CD4-positive, alpha-beta T cell treated with Interleukin-10 for 1 hour (primary cell): ENCODE measurements at places on chromosomes 6 and 20.
A peak's percentile ranks its signal among the peaks of the same experiment; 100 is the strongest.

GRCh38 chr6:166737261-166737660, 110.2 kb upstream of the RPS6KA2 start:
- no peak for DNase-seq

DNA sequence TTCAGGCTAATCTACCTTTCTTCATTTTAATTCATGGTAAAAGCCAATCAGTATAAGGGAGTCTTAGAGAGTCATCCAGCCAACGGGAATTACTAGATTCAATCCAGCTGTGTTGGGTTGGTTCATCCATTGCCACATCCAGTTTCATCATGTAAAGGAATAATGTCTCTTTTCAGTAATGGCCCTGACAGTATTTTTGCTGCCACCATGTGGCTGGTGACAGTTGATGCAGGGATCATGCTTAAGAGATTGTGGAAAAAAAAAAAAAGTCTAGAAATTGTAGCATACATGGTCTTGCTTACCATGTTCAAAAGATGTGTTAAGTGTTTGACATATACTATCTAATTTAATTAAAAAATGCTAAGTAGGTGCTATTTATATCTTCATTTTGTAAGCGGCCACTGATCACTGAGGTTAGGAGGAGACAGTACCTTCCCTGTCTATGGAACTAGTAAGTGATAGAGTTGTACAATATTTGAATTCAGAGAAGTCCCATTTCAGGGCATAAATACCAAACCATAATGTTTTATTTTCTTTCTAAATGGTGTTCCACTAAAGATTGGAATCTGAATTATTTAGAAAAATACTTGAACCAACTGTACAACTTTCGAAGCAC, 135.9 kb downstream of the KHDRBS2 start:
- no peak for DNase-seq

- DNase-seq, result no peak
Measured at GRCh38 chr20:13758884-13759283, 25.8 kb downstream of the ESF1 start.

GRCh38 chr6:163501026-163501425, 86.5 kb downstream of the QKI start:
- no peak for DNase-seq

DNA sequence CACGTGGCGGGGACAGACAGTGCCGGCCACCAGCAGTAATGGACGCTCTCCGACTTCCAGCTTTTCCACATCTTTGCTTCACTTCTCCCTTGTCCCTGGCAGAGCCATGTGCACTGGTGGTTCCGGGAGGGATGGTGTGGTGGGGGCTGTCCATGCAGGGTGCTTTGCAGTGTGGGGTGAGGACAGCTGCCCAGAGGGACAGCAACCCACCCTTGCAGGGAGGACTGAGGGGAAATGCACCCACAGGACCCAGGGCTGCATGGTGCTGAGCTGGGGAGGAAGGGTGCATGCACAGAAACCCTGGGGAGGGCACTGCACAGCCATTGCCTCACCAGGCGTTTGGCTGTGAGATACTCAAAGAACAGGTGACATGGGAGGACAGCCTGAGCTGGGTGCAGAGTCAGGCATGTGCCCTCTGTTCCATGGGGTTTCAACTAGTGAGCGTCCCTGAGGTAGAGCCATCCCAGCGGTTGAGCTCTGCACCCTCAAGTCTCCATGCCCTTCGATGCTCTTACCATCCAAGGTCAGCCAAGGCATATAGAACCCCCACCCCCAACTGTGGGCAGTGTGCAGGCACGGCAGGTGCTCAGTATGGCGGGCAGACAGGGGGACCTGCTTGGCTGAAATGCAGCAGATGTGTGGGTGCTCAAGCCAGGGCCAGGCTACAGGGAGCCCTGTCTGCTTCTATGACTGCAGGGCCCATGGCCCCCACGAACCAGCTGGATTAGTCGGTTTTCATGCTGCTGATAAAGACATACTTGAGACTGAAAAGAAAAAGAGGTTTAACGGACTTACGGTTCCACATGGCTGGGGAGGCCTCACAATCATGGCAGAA, 239.7 kb downstream of the TTLL2 start:
- no peak for DNase-seq

DNA sequence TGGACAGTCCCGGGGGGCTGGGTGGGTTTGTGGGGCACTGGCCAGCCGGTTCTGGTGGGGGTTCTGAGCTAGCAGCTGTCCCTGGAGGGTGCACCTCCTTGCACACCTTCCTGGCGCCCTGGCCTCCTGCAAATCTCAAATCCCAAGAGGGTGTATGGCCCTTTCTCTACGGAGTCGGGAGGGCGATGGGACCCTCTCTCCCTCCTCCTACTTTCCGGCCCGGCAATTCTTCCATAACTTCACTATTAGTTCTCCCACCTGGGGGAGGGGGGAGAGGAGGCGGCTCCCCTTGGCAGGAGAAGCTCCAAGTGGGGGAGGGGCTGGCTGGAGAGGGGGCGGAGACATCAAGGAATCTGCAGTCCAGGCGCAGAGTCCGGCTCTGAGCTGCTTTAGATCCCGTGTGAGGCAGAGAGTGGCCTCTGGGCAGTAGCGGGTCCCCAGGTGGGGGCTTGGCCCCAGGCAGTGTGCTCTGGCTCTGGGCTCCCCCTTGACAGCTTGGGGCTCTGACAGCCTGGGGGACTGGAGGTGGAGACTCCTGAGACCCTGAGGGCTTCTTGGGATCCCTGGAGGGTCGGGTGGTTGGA, 1.4 kb upstream of the LAMA5 start:
- DNase-seq, result no peak

DNA sequence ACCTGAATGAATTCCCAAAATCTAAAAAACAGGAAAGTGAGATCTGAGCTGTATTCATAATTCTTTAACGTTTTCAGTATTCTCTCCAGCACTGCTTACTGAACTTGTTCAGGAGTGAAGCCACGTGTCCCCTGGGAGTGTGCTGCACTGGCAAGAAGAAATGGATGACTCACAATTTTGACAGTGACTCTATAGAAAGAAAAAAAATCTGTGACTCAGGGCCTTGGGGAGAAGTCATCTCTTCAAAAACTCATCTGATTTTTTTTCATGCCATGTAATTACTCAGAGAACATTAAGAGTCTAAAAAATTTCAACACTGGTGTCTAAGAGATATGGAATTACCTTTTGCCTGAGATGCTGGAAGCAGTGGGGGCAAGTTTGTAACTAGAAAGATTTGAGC, 39.7 kb downstream of the ANKEF1 start:
- DNase-seq, result no peak

GRCh38 chr6:106702451-106703110, 73.2 kb downstream of the QRSL1 start:
- DNase-seq, result no peak

DNA sequence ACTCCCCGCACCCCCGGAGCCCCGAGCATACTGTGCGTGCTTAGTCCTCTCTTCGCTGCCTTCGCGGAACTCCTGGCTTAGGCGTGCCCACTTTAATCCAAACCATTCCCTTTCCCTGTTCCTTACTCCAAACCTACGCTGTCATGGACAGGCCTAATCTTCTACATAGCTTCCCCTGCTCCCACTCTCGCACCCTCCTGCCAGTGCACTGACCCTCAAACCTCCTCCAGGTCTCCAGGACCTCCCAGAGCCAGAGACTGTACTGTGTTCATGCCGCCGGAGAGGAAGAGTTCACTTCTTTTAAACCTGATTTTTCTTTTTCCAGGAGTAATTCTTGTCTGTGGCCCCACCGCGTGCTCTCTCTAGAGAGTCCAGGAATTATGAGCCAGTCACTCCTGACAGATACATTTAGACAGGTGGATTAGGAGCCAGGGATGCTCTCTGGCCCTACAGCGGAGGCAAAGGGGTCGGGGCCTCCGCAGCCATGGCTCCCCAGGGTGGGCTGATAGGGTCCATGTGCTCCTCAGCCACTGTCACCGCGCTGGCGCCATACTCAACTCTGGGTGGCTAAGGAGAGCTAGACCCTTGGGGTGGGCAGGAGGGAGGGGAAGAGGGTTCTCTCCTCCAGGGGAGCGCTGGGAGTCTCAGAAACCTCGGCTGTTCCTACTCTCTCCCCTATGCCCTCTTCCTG, 1.6 kb upstream of the PAX1 start:
- no peak for DNase-seq

GRCh38 chr6:45710304-45710821, 305.3 kb downstream of the CLIC5 start:
- peak; percentile 26 for DNase-seq

DNA sequence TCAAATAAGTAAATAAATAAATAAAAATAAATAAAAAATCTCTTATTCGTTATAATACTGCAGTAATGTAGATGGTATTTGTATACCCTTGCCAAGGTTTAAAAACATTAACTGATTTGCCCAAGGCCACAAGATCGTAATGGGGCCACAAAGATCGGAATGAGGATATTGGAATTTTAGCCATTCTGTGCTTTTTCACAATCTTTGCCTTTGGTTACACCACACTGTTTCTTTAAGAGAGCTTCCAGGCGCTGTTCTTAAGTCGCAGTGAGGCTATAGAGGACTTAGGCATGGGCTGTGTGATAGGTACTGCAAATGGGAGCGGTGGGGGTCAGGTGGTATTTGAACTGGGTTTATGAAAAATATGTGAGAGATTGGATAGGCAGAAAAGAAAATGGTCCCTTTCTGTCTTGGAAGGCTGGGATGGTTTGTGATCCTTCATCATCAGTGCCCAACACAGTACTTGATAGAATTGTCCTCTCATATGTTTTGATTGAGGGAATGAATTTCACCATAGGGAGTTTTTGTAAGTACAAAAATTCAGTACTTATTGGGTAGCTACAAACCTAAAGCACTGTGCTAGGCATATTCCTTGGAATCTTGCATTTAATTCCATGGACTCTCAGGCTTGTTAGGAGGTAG, 1.4 kb downstream of the NUS1 start:
- no peak for DNase-seq

- no peak for DNase-seq
Measured at GRCh38 chr6:3281631-3282475, 23.1 kb downstream of the PSMG4 start.

- no peak for DNase-seq
Measured at GRCh38 chr6:38067263-38067980, 247.9 kb downstream of the ZFAND3 start.

DNA sequence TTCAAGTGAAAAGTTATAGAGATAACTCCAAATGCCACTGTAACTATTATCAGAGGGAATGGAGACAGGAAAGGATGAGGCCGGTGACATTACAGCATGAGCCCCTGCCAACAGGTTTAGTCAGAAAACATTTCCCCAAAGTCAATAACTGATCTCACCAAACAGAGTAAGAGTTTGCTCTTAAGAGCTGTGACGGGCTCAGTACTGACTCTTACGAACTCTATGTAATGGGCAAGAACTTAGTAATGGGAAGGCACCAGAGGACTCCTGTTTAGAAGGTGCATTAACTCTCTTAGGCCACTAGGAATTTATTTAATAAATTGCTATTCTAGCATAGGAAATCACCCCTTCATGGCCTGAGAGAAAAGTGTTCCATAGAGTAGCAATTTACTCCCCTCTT, 76.8 kb downstream of the SAMD5 start:
- DNase-seq, result no peak

GRCh38 chr20:10647471-10647870, 26.3 kb downstream of the JAG1 start:
- no peak for DNase-seq

DNA sequence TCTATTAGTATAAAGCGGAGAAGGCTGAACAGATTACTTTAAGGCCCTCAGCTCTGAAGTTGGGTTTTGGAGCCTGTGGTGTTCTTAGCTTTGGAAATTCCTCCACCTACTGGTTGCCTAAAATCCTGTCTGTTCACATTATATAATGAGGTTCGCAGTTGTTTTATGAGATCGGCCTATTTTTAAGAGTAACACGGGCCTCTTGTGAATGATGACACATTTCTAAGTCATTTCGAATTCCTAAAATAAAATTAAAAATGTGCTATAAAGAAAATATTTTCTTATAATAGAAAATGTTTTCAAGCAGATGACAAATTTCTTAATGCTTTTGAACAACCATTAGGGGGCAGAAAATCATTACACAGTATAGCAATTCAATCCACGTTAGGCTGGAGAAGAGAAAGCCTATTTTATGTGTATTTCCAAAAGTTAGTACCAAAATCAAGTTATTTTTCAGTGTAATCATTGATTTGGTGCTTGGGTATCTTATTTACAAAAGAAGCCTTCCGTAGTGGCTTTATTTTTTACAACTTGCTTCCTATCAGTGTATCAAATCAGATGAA, 15.8 kb upstream of the FAM8A1 start:
- DNase-seq, result peak; percentile 60

DNA sequence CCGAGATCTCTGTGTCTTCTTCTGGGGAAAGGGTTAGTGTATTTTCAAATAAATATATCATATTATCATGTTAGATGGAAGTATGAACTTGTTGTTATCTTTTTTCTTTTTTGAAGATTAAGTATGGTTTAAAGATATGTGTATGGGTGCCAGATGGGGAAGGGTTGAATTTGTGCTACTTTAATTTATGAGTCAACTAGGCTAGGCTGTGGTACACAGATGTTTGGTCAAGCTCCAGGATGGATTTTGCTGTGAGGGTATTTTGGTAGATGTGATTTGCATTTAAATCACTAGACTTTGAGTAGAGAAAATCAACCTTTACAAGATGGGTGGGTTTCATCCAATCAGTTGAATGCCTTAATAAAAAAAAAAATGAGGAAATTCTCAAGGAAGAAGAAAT, 886.6 kb upstream of the ADGRB3 start:
- no peak for DNase-seq

- DNase-seq, result no peak
Measured at GRCh38 chr20:3077618-3078134, 6.3 kb downstream of the OXT start.

GRCh38 chr20:63259734-63260460, 5.6 kb upstream of the NKAIN4 start:
- no peak for DNase-seq

GRCh38 chr20:23770384-23770783, 19.6 kb upstream of the CST1 start:
- DNase-seq, result no peak
